ENCODE measurements at places on chromosomes 3 and 15.

DNA sequence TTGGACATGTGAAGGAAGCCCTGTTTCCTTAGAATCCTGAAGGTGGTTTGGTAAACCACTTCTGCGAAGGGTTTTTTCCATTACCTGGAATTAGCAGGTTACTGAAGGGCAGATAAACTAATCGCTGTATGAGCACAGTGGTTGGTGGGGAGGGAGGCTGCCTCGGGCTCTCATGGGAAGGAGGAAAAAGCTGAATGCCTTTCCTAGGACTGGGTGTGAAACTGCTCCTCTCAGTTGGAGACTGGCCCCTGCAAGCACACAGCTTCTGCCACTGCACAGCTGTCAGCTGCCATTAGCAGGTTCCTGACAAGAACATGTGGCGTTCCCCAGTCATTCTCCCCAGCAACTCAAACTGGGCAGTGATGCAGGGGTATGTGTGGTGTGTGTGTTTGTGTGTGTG is 376.3 kb downstream of the GAP43 start:
- no peak for DNase-seq

GRCh38 chr3:43958005-43958770 is 267.4 kb downstream of the ABHD5 start:
- no peak for DNase-seq

- no peak for DNase-seq
These were observed 35.0 kb downstream of the DRD3 start for GRCh38 chr3:114143817-114144216.

GRCh38 chr3:127847236-127847720 is 25.0 kb upstream of the MGLL start:
- DNase-seq: no peak

GRCh38 chr3:42476225-42477125 is 26.0 kb upstream of the VIPR1 start:
- DNase-seq: no peak

DNA sequence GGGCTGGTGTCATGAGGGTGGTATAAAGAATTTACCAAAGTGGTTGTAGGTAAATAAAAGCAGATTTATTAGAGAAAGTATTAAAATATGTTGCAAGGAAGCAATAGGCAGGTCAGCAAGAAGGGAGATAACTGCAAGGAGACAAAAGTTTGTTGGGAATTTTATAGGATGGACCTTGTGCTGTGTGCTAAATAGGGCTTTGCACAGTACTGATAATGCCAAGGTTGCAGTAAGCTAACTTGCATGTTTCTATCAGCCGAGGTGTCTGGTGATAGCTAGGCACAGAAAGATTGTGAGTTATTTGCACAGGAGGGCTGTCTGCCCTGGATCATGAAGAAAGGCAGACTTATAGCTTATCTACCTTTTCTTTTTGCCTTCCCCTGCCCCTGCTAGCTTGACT is 102.5 kb upstream of the SPRED1 start:
- DNase-seq: no peak

DNA sequence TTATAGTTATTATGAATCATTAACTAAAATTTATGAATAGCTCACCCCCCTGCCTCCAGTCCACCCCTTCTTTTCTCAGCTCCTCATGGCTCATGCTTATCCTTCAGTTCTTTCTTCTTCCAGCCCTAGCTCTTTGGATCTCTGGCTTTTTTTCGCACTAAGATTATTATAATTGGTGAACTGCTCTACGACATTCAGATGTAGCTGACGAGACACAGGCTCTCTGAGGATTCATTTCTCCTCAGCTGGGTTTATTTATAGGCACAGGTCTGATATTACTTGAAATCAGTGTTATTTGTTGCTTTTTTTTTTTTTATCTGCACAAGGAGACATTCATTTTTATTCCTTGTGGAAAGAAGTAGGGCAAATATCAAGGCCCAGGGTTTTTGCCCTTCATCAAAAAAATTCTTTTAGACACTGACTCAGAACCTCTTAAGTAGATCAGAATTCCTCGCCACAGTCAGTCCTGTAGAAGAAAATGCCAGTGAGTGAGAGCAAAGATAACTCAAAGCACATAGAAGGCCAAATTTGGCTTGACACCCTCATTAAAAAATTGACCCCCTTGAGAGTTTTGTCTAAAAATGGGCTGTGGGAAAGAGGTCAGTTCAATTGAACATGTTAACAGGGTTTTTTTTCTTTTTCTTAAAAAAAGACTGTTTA is 106.6 kb downstream of the MYH15 start:
- DNase-seq: no peak

DNA sequence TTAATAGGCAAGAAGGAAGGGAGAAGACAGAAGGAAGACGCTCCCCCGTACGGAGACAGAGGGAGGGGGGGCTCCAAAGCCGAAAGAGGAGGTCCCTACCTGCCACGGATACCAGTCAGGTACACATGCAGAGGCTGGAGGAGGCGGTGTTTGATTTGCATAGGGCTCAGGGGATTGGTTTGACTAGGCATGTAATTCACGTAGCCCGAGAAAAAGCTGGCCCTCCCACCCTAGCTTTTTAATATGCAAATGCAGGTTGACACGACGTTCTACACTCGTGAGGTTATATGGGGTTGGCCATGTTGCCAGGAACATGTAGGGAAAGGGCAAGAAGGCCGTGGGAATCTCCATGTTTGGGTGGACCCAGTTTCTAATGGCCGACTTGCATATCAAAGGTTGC is 29.8 kb downstream of the ZNF592 start:
- no peak for DNase-seq

GRCh38 chr3:138946663-138947494 is at the start of the genes FOXL2 and FOXL2NB:
Gene FOXL2 (minus strand): TSS chr3:138947137. CDS start chr3:138946722, 415 bp downstream.
Gene FOXL2NB (plus strand): TSS chr3:138947217. CDS start chr3:138947365, 148 bp downstream.
- no peak for DNase-seq

GRCh38 chr3:113213896-113214587 is 2.7 kb downstream of the BOC start:
- no peak for DNase-seq

DNA sequence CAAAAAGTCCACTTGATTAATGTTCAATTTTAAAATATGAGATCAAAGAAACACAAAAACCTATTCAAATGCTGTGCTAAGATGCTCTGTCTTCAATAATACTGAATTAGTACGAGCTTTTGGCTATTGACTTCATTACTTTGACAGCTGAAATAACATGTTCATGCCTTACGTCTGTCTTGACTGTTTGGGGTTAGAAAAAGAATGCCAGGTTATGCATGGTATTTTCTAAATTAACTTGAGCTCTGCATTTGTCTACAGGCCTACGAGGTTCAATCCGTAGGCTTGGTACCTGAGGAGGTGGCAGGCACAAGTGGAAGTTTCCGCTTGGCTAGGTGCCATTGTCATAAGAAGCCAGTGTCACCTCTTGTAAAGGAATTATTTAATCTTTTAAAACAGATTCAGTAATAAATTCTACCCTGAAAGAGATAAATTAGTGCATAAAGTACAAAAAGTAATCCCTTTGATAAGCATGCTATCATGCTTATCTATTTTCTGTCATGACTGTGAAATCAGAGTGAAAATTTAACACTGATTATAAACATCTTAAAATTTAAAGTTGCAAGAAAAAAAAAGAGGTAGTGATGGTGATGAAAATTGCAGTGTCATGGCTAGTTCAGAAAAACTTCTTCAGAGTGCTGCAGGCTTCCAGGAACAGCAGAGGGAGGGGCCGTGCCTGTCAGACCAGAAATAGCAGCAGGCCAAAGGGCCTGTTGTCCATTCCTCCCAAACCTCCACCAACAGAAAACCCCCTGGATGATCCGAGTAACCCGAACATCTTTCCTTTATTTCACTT is 115.7 kb downstream of the ARRDC4 start:
- no peak for DNase-seq

GRCh38 chr15:42360535-42361112 is 1.3 kb downstream of the CAPN3 start:
- no peak for DNase-seq

GRCh38 chr3:54905920-54906319 is 21.9 kb downstream of the LRTM1 start:
- DNase-seq: no peak

DNA sequence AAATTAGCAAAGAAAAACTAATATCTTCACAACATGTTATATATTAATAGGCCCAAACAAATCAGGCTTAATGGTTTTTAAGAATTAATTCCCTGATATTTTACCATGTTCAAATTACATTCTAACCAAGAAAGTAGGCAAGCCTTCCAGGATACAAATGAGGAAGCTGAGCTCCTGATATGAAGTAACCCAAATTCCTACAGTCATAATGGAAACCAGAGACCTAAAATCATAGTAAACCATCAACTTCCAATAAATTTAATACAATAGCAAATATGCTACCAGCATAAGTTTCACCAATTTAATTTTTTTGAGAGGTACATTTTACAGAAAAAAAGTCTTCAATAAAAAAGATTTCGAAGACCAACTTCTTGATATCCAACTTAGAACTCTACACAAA is 3.8 kb downstream of the DCBLD2 start:
- no peak for DNase-seq

GRCh38 chr3:77370413-77370812 is 330.5 kb downstream of the ROBO2 start:
- no peak for DNase-seq

DNA sequence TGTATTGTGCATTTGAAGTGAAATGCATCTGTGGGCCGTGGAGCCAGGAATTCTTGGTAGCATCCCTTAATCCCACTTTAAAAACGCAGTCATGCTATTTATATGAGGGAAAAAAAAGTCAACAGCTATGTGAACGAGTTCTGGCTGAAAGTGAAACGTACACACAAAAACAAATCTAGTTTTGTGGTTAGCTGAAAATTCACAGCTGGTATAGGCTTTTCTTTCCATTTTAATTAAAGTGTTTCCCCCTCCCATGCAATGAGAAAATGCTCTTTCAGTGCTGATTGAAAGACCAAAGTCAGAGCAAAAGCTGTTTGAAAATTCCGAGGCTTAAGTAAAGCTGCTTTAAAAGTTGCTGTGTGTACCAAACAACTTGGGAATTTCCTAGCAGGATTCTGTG is 297.4 kb downstream of the PLCL2 start:
- DNase-seq: no peak

GRCh38 chr3:115141033-115141757 is 5.9 kb downstream of the ZBTB20 start:
- no peak for DNase-seq

GRCh38 chr3:23430781-23431398 is 227.8 kb downstream of the UBE2E2 start:
- no peak for DNase-seq

DNA sequence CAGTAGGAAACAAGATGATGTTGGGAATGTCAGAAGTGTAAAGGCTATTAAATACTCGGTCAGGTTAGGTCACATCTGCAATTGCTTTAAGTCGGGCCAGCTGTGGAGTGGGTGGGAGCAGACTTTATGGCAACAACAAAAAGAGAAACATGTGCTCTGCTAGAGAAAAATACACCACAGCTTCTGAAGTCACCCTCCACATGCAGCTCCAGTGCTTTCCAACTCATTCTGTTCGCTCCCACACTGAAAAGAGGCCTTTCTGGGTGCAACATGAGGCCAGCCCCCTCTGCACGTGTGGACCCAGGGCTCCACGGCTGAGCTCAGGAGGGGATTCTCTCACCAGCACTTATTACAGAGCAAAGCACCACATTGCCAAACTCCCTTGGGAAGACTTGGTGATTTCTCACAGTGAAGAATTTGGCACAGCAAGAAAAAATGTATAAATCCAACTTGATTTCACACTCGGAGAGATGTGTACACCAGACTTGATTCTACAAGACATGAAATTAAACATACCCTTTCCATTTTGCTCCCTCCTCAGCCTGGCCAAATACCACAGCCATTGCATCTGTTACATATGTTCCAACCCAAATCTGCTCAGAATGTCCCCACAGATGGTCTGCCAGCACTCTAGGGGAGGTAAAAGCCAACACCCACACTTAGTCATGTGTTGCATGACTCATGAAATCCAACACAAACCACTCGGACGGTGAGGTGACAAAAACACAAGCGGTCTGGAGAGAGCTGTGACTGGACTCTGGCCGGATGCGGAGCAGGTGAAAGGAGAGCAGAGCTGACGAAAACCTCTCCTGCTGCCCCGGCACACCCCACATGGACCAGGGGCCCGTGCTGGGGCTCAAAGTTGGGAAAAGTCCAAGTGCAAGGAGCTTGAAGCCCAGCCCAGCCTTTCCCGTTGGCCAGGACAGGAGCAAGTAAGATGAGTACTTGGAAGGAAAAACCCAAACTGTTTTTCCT is 74.6 kb downstream of the ITGB5 start:
- no peak for DNase-seq

DNA sequence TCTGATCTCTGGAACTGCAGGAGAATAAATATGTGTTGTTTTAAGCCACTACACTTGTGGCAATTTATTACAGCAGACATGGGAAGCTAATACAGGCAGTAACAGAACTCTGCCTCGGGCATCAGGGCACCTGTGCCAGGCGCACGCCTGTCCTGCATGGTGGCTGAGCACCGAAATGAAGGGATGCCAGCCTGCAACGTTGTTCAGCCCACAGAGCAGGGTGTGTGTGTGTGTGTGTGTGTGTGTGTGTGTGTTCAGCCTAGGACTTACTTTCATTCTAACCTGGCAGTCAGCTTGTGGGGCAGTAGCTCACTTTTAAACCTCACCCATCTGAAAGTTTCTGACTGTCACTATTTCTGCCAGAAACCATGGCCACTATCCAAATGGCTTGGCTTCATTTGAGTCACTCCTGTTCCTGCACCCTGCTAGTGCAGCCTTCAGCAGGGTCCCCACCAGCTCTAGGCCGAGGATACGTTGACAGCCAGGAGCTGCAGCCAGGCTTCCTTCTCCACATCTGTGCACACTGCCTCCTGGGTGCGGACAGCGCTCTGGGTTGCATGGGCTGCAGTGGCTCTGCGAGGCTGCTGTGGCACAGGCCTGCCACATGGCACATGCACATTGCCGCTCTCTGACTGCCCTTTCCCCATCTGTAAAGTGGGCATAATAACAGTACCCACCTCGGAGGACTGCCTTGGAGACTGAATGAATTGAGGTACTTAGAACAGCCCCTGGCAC is 4.5 kb downstream of the UROC1 start:
- no peak for DNase-seq

DNA sequence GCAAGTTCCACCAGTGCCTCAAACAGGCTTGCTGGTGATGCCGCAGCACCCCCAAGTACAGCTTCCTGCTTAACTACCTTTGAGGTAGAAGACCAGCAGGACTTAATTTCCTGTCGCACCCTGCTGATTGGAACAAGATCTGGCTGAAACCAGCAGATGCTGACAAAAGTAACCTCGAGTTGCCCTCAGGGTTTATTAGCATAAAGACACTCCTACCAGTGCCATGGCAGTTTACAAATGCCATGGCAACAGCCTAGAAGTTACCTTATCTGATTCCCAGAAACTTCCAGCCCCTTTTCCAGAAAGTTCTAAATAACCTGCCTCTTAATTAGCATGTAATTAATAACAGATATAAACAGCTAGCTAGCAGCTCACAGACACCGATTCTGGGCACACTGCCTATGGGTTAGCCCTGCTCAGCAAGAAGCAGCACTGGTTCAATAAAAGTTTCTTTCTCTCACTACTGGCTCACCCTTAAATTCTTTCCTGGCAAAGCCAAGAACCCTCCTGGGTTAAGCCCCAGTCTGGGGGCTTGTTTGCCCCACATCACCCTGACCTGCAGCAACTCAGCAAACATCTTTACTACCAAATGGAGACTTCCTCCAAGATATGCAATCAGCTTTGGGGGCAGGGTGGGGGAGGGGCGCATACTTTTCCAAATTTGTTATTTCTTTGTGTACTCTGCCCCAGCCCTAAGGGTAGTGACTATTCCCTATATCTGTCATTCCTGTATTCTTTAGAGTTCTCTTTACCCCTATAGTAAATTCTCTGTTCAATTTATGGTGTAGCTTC is 54.2 kb downstream of the MAP4 start:
- no peak for DNase-seq

Measured in activated gamma-delta T cell treated with Interleukin-2 at 50 U/mL for 16 hours (primary cell).